ENCODE measurements at places on chromosomes 12 and 14.
A peak's percentile ranks its signal among the peaks of the same experiment; 100 is the strongest.

- DNase-seq: no peak
Observed at GRCh38 chr14:72812292-72812851, 81.5 kb downstream of the DPF3 start.

DNA sequence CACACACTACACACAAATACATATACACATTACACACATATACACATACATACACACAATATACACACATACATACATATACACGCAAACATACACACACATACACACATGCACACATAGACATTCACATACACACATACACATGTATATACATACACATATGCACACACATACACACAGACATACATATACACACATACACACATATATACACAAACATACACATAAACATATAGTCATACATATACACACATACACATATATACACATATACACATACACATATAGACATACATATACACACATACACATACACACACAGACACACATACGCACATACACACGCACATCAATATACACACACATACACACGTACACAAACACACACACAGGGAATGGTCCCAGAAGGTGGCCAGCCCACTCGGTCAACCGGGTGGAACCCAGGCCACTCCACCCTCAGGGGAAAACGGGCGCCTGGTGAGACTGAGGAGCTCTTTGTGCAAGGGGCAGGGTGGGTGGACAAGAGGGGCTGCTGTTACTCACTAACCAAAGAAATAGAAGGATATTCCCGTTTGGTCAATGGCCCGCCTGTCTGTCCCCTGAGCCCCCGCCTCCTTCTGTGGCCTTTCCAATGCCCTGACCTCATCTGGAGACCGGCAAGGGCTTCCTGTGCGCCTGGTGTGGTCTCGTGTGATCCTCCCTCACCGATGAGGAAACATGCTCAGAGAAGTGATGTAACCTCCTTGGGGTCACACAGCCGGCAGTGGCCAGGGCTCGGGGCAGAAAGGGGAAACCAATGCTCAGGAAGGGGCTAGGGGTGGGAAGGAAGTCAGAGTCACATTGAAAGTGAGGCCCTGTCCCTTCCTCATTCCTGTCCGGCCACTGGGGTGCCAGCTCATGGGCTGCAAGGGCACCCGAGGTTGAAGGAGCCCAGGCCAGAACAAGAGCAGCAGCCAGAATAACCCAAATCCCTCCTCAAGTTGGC lies 5.3 kb downstream of the TRPV4 start:
- DNase-seq: no peak

GRCh38 chr12:41585784-41586183 lies 397.7 kb downstream of the PDZRN4 start:
- DNase-seq: no peak

GRCh38 chr12:57491393-57492280 lies 3.8 kb downstream of the MARS1 start:
- DNase-seq: no peak

- DNase-seq: no peak
Observed at GRCh38 chr14:29741909-29742401, 185.7 kb downstream of the PRKD1 start.

GRCh38 chr12:71439362-71439612 lies 311 bp upstream of the LGR5 start:
- DNase-seq: no peak

DNA sequence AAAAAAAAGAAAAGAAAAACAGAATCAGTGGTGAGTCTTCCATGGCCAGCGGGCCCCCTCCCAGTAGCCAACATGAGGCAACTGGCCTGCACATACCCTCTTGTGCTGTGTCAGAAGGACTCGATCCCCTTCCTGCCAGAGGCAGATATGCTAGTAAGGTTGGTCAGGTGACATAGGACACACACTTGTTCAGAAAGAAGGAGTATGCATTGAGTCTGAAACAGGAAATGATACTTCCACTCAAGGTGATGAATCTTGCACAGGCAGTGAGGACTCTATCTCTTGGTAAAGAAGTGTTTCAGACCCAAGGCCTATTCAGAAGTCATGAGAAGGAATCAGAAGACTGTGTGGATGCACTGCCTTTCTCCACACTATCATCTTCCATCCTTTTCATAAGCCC lies 269.7 kb upstream of the FAR2 start:
- DNase-seq: no peak

DNA sequence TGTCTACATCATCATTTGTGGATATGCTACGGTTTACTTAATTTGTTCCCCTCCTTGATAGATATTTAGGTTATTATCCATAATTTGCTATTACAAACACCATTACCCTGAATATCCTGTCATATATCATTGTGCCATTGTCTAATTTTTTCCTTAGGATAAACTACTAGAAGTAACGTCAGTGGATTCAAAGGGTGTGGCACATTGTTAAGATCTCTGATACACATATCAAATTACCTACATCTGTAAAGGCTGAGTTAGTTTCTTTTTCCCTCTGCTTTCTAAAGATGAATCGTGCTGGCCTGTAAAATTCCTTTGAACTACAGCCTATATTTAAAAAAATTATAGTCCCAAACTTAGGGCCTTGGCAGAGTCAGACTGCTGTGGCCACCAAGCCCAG lies 53.9 kb upstream of the STRN3 start:
- no peak for DNase-seq

- DNase-seq: no peak
Observed at GRCh38 chr12:110896559-110896958, 23.8 kb downstream of the MYL2 start.

GRCh38 chr14:82180139-82180538 lies 646.5 kb upstream of the SEL1L start:
- no peak for DNase-seq

- DNase-seq: no peak
Observed at GRCh38 chr12:12872139-12872933, 19.0 kb upstream of the GPRC5A start.

- no peak for DNase-seq
Observed at GRCh38 chr14:51929166-51929565, 60.2 kb upstream of the RTRAF start.

- DNase-seq: no peak
Observed at GRCh38 chr12:52296572-52297215, 5.4 kb upstream of the KRT81 start.

DNA sequence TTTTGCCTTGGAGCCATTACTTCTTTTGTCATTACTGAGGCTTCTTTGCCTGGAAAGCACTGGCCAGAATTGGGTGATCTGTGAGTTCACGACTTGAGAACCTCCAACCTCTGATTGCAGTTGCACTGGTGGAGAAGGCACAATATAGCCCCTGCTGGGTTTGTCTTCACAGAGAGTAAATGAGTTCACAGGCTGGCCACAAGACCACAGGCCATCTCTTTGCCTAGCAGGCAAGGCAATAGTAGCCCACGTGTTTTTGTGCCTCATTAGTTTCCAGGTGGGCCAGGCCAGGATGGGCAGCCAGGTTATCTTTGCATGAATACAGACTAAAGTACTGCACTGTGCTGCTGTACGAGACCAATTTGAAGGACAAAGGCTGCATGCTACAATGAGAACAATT lies 468.8 kb downstream of the NRXN3 start:
- no peak for DNase-seq

DNA sequence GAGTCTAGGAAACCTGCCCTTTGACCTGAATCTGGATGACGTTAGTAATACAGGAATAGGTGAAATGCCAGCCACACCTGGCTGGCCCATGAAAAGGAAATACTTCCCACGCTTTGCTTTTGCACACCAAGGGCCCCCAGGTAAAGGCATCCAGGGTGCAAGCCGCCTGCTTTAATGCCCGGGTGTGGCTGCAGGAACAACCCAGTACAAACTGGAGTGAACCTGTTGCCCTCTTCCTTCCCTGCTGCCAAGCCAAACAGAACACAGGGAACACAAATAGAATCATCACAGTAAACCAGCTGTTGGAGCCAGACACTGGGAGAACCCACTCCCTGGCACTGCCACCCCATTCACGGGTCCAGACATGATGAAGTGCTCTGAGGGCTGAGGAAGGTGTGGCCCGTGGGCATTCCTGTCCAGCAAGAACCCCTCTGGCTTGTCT lies 24.2 kb upstream of the FOS start:
- DNase-seq: no peak

- no peak for DNase-seq
Observed at GRCh38 chr12:49052451-49053208, 8.0 kb downstream of the KMT2D start.

DNA sequence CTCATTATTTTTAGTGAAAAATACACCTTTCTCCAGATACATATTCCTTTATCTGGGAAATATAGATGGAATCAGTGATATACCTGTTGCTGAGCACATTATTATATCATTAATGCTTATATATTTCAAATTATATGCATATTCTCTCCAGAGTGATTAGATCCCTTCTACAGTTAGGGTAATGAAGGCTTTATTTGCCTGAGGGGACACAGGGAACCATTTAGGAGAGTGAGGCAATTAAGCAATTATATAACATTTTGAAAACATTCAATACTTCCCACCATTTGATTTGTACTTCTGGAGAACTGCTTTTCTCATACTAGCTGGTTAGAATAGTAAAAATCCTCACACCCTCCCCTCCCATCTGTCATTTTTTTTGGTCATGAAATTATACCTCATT lies 212.8 kb upstream of the NOVA1 start:
- no peak for DNase-seq

DNA sequence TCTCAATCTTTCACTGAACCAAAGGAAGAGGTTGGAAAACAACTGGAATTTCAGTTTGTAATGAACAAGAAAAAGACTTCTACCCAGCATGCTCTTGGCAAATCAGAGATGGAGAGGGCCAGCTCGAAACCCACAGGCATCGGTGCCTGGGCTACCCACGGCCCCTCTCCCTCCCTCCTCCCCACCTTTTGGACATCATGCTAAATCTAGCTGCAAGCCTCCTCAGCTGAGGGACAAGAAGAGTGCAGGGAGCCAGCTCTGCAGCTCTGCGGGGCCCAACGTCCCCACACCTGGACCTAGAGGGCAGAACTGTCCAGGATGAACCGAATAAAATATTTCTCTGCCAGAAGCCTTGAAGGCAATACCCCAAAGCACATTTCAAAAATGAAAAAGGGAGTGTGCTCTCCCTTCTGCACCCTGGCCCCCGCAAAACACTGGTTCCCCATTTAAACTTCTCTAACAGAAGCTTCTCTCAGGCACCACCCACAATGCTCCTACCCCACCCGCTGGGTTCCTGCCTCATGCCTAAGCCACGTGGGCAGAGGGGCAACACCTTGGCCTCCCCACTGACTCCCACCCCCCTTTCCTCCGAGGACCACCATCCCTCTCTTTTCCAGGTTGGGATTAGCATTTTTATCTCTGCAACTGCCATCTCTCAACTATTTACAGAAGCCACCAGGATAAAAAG lies 8.2 kb downstream of the CAMKK2 start:
- no peak for DNase-seq

GRCh38 chr12:15220915-15221885 lies at the start of gene RERG:
Gene RERG, minus strand, starts transcription at chr12:15221417. Its CDS starts 3,928 bp downstream, at chr12:15217489.
- peak; percentile 63 for DNase-seq

- DNase-seq: no peak
Observed at GRCh38 chr14:61335049-61335448, 13.7 kb downstream of the PRKCH start.

DNA sequence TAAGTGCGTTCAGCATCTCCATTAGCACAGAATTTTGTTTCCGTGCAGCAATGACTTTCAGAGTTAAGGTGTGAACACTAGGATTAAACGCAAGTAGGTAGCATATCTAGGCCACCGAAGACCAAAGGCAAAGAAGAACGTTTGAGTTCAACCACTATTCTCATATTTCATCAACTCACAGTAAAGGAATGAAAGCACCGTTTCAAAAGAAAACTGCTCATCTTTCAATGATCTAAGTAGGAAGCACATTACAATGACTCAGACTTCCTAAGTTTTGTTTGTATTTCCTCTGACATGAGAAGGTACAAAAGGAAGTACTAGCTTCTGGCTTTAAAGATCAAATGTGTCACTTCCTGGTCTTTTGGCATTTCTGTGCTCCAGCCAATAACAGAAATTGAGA lies 57.6 kb downstream of the ACADS start:
- DNase-seq: no peak

DNA sequence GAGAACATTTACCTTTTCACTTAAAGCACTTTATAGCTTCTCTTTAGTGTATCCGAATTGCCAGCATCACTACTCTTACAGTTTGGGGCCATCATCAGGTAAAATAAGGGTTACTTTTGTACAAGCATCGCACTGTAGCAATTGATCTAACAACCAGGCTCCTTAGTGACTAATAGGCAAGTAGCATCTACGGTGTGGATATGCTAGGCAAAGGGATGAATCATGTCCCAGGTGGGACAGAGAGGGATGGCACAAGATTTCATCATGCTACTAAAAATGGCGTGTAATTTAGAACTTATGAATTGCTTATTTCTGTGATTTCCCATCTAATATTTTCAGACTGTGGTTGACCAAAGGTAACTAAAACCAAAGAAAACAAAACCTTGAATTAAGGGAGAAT lies 582.3 kb downstream of the KCNH5 start:
- DNase-seq: no peak

- DNase-seq: no peak
Observed at GRCh38 chr12:31306866-31307265, 19.1 kb downstream of the SINHCAF start.

GRCh38 chr14:60652674-60653651 lies 3.7 kb upstream of the SIX1 start:
- DNase-seq: no peak

DNA sequence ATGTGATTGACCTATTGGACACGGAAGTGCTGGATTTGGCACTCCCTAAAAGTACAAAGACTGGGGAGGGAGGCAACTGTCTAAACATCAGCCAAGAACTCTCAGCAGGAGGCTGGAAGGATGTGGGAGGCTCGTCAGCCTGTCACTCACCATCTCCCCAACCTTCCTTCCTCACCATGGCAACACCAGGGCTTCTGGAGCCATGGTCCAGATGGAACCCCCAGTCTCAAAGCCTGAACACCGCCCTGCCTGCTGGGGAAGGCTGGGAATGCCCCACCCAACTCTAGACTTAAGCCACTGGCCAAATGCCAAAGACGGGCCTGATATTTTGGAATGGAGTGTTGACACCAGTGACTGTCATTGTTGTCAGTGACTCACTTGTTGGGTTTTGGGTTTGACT lies 55.3 kb downstream of the GALNT16 start:
- DNase-seq: no peak

GRCh38 chr12:126792411-126792810 lies 1474.6 kb upstream of the TMEM132C start:
- no peak for DNase-seq

DNA sequence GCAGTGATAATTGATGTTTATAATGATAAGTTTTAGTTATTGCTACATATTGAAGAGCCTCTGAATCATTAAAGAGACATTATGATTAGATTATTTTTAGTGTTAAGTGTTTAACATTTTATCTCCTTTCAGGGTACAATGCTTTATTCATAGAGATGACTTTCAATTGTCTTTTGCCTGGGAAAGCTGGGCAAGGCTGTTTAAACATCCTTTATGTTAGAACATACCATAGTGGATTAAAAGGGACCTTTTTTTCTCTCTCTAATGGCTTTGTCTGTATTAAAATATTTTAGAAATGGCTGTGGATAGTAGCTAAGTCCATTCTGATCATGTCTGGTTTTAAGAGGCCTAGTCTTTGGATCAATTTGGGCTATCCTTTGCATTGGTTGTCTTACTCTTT lies 427.5 kb upstream of the MIS18BP1 start:
- DNase-seq: no peak

- DNase-seq: no peak
Observed at GRCh38 chr12:42696406-42697149, 107.0 kb upstream of the PRICKLE1 start.

GRCh38 chr14:74395094-74395493 lies 30.9 kb downstream of the SYNDIG1L start:
- no peak for DNase-seq

GRCh38 chr14:101508196-101508947 lies 52.9 kb upstream of the DIO3 start:
- no peak for DNase-seq

All from T-cell (primary cell).